Muscle of arm (tissue), 14 donors: ENCODE measurements at places on chromosomes 11 and 22. TPM values are rescaled to one million over a fixed set of nuclear protein-coding genes. Genes with fewer than 3 reads are reported as not detected.

DNA sequence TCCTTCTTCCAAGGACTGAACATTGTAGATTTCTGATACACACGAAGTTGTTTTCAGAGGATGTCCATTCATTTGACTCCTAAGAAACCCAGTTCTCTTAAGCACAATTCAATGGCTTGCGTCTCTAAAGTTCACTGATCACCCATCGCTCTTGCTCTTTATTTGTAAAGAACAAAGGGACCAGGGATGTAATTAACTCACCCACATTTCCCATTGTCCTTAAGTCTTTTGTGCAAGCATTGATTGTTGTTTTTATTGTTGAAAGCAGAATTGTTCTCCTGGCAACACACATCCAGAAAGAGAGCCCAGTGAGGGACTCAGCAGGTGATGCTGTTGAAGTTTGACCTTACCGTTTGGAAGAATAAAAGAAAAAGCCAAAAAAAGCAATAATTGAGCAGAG, 59.2 kb downstream of the SPON1 start:
- DNase-seq, result no peak

GRCh38 chr22:30695351-30695851, 727 bp downstream of the OSBP2 start:
- DNase-seq, result no peak

GRCh38 chr11:94638902-94639373, 71.8 kb downstream of the PIWIL4 start:
- no peak for DNase-seq

DNA sequence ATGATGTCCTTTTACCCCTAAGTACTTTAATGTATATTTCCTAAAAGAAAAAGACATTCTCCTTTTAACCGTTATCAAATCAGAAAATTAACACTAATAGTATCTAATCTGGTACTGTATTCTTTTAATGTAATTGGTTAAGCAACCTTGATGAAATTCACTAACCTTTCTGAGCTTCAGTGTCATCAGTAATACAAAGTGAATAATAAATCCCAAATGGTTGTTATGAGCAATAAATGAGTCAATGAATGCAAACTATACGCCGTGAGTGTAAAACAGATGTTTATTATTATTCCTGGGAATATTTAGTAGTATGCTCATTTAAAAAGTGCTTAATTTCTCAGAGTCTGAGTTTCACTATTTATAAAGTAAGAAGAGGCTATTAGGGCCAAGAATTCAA, 21.5 kb downstream of the UEVLD start:
- DNase-seq, result no peak

SCGB1D2 gene
- not detected for polyA plus RNA-seq

GLYAT gene
- 0.15 TPM for polyA plus RNA-seq

DNA sequence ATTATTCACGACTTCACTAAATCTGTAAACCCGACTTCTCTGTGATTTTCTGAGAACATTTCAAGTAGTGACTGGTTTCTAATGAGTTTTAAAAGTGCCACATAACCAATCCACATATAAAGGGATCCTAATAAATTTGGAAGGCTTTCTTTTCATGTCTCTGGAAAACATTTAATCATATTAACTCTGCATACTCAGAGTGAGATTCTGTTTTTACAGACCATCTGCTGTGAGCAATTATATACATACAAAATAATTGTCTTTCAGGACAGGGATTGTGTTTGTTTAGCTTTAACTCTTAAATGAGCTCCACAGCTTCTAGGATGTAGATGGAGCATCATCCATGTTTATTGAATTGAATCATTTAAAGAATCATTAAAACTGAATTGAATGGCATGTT, 65.1 kb downstream of the PRMT3 start:
- no peak for DNase-seq

- DNase-seq, result no peak
These were observed 1.7 kb downstream of the SMTN start for GRCh38 chr22:31082606-31083376.

- no peak for DNase-seq
These were observed 113.4 kb downstream of the CASP12 start for GRCh38 chr11:104784684-104785460.

GRCh38 chr11:91872243-91872642, 352.4 kb upstream of the FAT3 start:
- DNase-seq, result no peak

- no peak for DNase-seq
These were observed 894.8 kb downstream of the TBC1D22A start for GRCh38 chr22:47657224-47657623.

CNIH2 gene
- polyA plus RNA-seq, result 3.1 TPM

MDK gene
- 436 TPM for polyA plus RNA-seq

DNA sequence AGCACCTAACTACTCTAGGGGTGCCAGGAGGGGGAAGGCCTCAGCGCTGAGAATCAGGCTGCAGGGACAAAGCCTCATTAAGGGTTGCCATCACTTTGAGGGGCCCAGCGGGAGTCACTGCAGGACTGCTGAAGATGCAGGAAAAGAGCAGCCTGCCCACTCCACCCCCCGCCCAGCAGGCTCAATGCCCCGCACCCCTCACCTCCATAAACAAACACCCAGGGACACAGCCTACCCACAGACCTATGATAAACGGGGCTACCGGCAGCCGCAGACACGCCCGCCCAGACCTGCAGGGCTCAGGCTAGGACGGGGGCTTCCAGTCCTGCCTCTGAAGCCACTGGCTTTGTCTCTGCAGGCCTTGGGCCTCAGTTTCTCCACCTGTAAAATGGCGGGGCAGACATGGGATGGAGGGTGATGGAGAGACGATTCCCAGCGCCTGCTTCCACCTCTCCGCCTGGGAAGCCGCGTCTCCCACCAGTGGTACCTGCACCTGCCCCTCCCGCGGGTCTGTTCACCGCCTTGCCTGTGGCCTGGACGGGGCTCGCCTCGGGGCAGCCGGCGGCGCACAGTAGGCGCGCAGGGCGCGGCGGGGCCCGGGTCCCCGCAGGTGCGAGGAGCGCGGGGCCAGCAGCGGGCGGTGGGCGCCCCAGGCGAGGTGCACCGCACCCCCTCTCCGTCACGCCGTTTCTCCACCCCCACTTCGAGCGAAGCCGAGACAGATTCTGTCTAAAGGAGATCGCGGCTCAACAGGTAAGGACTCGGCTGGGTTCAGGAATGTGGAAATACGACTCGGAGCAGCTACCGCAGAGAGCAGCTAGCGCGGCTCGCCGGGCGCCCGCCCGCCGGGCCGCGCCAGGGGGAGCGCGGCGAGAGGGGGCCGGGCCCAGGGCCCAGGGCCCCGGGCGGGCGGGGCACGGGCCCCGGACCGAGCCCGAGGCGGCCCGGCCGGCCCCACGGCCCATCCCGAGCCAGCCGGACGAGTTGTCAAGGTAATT, 1.5 kb downstream of the WNT7B start:
- no peak for DNase-seq

- no peak for DNase-seq
These were observed 33.2 kb upstream of the PAX6 start for GRCh38 chr11:31844351-31844750.

DNA sequence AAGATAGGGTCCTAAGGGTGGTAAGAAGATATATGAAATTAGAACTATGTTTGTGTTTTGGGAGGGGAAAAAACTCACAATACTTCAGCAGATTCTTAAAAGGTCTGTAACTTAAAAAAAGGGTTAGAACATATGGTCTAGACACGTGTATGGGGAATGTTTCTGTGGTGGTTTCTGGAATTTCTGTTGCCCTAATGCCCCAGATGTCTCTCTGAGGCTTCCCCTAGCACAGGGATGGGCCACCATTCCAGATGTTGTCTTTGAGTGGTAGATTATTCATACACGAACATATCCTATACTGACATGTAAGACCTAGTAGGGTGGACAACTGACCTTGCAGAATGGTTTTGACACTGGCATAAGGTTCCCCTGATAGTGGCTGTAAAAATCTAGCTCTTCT, 26.2 kb downstream of the EHF start:
- DNase-seq, result no peak

LYVE1 gene
- polyA plus RNA-seq, result 84.8 TPM

KBTBD3 gene
- polyA plus RNA-seq, result 4.1 TPM

DNA sequence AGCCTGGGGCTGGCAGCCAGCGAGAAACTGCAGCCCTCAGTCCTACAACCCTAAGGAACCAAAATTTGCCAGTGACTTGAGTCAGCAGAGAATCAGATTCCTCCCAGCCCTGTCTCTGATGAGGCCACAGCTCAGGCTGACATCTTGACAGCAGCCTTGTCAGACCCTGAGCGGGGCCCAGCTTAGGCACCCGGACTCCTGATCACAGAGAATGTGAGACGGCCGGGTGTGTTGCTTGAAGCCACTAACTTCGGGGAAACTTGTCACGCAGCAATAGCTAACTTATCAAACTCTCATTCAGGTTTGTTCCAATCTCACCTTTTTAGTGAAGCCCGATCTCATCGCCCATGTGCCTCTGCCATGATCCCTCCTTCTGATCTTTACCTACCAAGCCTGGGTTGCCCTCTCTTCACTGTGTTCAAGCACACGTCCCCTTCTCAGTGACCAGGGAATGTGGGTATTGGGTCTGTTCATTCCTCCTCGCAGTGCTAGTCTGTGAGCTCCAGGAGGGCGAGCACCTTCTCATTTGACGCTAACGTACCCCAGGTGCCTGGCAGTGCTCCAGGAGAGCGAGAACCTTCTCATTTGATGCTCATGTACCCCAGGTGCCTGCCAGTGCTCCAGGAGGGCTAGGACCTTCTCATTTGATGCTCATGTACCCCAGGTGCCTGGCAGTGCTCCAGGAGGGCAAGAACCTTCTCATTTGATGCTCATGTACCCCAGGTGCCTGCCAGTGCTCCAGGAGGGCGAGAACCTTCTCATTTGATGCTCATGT, 280.7 kb downstream of the BRD1 start:
- no peak for DNase-seq

GRCh38 chr22:32723643-32724042, 77.9 kb upstream of the TIMP3 start:
- DNase-seq, result peak; percentile 83

APOL3 gene
- 10.2 TPM for polyA plus RNA-seq

DNA sequence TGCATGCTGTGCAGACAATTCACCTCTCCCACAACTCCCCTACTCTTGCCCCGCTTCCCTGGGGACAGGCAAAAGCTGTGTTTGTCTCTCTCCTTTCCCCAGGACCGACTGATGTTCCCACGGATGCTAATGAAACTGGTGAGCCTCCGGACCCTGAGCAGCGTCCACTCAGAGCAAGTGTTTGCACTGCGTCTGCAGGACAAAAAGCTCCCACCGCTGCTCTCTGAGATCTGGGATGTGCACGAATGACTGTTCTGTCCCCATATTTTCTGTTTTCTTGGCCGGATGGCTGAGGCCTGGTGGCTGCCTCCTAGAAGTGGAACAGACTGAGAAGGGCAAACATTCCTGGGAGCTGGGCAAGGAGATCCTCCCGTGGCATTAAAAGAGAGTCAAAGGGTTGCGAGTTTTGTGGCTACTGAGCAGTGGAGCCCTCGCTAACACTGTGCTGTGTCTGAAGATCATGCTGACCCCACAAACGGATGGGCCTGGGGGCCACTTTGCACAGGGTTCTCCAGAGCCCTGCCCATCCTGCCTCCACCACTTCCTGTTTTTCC, 1.4 kb upstream of the MADD start:
- DNase-seq, result no peak

DNA sequence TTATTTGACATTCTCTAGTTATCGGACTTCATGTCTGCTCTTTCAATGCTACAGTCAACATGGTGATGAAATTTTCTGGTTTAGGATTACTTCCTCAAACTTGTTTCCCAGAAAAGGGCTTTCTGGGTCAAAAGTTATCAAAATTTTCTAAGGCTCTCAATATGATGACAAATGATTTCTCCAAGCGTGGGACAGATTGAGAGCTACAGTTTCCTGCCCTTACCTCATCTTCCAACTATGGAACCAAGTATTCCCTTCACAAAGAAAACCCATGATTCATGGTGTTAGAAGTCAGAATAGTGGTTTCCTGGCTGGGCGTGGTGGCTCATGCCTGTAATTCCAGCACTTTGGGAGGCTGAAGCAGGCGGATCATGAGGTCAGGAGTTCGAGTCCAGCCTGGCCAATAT, 17.8 kb downstream of the MYO18B start:
- DNase-seq, result no peak

PNPLA3 gene
- polyA plus RNA-seq, result 0.41 TPM

SLC22A9 gene
- polyA plus RNA-seq, result not detected

DNA sequence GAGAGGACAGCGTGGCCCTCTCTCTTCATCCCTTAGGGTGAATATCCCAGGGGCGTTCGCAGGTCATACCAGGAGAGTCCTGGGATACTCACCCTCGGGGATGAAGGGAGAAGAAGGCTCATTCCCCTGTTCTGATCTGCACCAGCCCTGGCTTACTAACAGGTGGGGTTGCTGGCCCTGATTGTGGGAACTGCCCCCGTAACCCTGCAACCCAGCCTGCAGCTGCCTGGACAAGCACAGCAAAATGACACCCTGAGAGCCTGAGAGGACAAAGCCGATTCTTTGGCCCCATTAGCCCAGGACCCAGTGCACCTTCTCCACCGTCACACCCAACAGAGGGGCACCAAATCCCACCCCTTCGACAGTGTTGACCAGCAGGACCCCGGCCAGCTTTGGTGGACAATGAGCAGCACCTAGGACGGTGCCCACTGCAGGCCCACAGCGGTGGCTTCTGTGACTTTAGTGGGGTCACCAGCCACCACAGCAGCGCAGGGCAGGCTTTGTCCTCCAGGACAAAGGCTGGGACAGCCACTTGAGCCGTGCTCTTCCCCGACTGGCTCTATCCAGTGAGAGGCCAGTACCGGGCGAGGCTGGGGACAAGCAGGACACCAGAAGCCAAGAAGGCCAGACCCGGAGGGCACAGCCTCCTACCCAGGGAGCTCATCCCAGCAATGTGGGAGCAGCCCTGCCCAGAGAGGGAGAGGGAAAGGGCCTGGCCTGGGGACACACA, 98.5 kb upstream of the RTL6 start:
- DNase-seq, result no peak

GRCh38 chr22:33519974-33520903, 400.0 kb downstream of the LARGE1 start:
- DNase-seq, result no peak

GRCh38 chr11:116112087-116112935, 608.1 kb upstream of the CADM1 start:
- no peak for DNase-seq

GRCh38 chr11:72685560-72686480, 11.6 kb upstream of the PDE2A start:
- no peak for DNase-seq
